Muscle of arm (tissue), 14 donors: ENCODE measurements at places on chromosomes 7 and 10.

- no peak for DNase-seq
These were observed 254.9 kb downstream of the KIAA1217 start for GRCh38 chr10:24463611-24464426.

- DNase-seq = peak; percentile 28
These were observed 453 bp downstream of the SFMBT2 start for GRCh38 chr10:7410301-7410861.

DNA sequence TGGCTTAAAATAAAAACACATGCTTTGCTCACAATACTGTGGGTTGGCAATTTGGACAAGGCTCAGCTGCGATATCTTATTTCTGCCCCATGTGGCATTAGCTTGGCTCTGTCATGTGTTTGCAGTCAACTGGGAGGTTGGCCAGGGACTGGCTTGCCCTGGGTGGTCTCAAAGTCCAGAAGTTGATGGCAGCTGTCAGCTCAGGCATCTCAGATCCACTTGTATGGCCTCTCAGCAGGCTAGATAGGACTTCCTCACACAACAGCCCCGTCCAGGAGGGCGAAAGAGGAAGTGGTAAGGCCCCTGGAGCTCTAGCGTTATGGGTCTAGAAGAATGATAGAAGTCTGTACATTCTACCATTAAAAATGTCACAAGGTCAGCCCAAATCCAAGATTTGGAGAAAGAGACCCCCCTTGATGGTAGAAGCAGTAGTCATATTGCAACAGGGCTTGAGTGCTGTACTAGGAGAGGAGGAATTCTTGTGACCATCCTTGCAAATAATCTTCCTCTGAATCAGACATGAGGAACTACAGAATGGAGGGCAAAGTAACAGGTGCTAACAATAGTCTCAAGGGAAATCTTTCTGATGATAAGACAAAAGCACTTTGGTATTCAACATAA is 166.2 kb downstream of the FAM107B start:
- DNase-seq = no peak

DNA sequence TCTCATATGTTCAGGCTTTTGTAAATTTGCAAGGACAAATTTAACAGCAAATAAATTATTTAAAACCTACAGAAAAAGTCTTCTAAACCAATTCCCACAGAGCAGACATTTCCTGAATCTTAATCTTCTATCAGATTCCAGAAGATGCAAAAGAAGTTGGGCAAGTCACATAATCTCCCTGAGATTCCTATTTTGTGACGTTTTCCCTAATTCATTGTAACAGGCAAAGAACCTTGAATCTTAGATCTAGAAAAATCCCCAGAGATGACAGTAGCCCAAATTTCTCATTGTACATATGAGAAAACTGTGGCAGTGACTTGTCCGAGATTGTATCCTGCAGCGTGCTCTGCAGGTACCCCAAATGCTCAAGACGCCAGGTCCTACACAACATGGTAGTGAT is 4.9 kb downstream of the ITPRID1 start:
- no peak for DNase-seq

- DNase-seq = peak; percentile 70
These were observed at the start of gene PRTFDC1 for GRCh38 chr10:24952143-24952706. PRTFDC1 (minus strand) TSS chr10:24952606; CDS start chr10:24952575, 31 bp downstream.

DNA sequence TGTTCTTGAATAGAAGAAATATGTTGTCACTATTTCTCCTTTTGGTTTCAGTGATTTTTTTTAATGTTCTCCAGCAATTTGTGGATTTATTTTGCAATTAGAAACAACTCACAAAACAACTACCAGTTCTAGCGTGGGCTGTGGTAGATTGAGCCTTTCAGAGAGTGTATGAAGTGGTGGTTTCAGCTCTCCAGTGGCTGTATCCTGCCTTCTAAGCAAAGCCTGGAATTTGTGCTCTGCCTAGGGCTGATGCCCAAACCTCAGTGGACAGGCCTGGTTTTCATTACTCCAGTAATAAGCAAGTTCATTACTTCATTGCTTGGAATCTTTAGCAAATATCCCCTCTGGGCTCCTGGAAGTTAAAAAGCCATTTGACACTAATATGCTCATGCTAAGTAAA is 35.9 kb downstream of the APBB1IP start:
- DNase-seq = no peak

- DNase-seq = no peak
These were observed 293.7 kb downstream of the FZD1 start for GRCh38 chr7:91557789-91558404.

DNA sequence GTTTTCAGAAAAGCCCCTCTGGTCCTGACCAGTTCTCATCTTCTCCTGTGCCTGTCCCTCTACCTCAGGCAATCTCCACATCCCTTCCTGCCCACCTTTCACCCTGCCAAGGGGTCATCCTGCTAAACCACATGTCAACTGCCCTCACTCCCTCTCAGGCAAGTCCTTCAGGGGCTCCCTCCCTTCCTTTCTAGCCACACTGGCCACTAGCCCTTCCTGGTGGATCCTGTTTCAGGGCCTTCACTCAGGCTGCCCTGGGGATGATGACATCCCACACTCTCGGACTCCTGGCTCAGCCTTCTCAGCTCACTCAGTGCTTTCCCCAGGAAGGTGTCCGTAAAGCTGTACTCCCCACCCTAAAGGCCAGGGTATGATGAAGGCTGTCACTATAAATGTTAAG is 13.4 kb downstream of the STEAP1B start:
- DNase-seq = no peak

DNA sequence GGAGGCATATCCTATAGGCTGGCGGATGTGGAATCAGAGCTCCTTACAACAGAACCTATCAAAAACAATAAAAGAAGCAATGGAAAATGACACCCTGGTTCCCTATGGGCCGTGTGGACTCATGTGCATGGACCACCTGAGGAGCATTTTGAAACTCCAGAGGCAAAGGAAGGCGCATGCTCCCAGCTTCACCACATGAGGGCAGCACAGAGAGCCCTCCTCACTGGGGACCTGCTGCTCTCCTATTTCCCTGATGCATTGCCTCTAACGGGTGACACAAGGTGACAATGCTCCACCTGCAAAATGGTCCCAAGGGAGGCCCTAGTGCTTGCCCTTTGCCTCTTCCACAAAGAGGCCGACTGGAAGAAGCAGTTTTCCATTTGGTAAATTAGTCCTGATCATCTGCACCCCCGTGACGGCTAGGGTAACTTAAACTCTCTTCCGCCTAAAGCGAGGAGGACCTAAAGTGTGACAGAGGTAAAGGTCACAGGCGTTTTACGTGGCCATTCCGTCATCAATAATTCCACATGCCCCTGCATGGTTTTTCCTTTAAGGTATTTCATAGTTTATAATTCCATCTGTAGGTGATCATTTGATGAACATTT is 67.7 kb downstream of the GPAM start:
- no peak for DNase-seq

- DNase-seq = no peak
These were observed 2.1 kb upstream of the UNCX start for GRCh38 chr7:1230411-1231213.

DNA sequence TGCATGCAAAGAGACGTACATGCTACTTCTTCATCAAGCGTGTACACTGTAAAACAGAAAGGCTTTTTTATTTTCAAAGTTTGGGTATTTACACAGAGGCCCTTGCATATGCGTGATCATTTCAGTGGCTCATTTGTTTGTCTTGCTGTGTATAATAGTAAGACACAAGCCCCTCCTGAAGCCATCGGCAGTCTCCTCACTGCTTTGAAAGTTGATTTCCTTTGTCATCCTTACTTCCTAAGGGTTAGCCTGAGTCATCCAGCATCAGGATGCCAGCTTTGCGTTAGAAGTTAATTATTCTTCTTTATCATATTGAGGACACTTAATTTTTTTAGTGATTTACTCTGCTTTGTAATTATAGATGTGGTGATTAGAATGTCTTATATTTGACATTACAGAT is 72.5 kb upstream of the CTBP2 start:
- DNase-seq = no peak

- no peak for DNase-seq
These were observed 30.4 kb upstream of the PPIF start for GRCh38 chr10:79316671-79317431.

GRCh38 chr7:131235489-131236317 is 92.0 kb upstream of the MKLN1 start:
- DNase-seq = no peak

DNA sequence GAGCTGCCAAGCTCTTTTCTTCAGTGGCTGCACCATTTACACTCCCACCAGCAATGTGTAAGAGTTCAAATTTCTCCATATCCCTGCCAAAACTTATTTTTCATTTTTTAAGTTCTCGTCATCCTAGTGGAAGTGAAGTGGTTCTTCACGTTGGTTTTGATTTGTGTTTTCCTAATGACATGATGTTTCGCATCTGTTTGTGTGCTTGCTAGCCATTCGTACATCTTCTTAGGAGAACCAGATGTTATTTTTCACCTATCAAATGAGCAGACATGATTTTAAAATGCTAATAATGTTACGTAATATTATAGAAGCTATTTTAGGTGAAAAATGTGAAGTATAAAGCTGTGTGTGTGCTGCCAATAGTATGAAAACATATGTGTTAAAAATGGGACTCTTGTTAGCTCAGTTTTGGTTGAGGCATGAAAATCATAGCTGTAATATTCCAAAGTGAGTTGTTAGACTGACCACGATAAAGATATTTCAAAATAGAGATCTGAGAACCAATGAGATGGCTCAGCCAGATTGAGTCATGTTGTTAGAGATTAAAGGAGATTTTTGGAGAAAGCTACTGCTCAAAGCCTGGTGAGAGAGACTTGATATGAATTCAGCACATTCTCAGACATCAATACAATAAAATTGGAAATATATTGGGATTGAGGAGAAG is 25.9 kb upstream of the GALNT11 start:
- no peak for DNase-seq

DNA sequence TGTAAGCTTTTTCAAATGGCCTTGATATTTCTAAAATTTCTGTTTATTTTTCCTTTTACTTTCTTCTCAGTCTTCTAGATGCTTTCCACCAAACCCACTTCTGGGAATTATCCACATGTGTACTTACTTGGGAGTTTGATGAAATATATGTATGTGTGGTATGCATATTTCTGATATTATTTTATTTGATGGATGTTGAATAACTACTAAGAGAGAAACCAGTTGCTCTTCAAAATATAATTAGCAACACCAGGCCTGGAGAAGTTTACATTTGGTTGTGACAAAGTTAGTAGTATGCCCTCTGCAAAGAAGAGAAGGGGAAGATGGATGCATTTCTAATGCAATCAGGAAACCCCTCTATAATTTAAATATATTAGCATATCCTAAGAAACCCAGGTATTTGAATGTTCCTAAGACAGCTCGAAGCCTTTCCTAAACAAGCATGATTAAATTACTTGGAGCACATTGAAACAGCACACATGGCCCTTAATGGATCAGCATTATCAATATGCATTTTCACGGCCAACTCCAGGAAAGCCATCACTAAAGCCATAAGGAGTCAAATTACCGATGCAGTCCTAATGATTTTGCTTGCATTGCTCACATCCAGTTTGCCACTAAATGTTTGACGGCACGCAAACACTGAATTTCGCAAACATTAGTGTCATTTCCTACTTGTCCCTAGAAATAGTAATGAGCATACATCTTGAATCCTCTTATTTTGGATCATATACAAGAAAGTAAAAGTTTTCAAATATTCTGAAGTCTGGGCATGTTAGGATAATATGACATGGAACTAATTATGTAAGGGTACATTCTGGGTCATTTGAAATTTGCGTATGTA is 393.8 kb downstream of the EXOC4 start:
- DNase-seq = no peak

GRCh38 chr10:17737027-17737965 is 14.7 kb upstream of the TMEM236 start:
- no peak for DNase-seq

- DNase-seq = peak; percentile 76
These were observed 65.7 kb upstream of the FZD8 start for GRCh38 chr10:35707642-35708425.

- no peak for DNase-seq
These were observed 41.1 kb downstream of the PUS7 start for GRCh38 chr7:105480931-105481330.

GRCh38 chr7:69285854-69286253 is 312.4 kb upstream of the AUTS2 start:
- DNase-seq = no peak
